Left forelimb (tissue), 1 donor: ENCODE measurements at places on chromosomes 4 and X.

DNA sequence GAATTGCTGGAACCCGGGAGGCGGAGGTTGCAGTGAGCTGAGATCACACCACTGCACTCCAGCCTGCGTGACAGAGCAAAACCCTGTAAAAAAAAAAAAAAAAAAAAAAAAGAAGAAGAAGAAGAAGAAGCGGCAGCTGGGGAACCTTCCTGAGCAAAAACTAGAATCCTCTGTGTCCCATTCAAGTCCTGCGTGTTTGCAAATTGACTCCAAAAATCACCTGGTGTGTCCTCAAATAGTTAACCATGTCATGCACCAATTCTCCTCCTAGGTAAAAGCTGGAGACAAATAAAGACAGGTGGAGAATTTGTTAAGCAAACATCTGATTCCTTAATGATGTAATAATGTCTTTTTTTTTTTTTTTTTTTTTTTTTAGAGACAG, 31.9 kb upstream of the ASMTL start:
- no peak for DNase-seq

DNA sequence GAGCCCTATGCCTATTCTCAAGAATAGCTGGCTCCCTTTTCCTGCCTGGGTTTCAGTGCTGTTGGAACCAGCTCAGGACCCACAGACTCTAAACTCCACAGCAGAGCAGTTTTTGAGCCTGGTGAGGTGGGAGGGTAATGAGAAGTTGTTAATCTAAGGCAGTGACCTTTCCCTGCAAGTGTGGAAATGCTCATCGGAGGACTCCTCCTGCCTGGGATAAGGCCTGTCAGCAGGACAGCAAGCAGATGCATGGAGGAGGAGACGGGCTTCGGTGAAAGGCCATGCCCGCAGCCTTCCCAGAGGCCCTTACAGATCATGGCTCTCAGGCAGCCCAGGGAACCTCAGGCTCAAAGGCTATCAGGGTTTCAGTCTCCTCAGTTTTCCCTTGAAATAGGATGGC, 70.0 kb upstream of the SHISA3 start:
- no peak for DNase-seq

- no peak for DNase-seq
Observed at GRCh38 chr4:52912608-52913007, 50.5 kb downstream of the RASL11B start.

- DNase-seq = no peak
Observed at GRCh38 chr4:156824451-156825060, 147.0 kb downstream of the PDGFC start.

- no peak for DNase-seq
Observed at GRCh38 chr4:83646538-83647239, 110.8 kb downstream of the GPAT3 start.

GRCh38 chr4:173146456-173146855, 22.2 kb upstream of the GALNT7 start:
- DNase-seq = no peak

- peak; percentile 88 for DNase-seq
Observed at GRCh38 chr4:3660086-3660927, 105.9 kb upstream of the ADRA2C start.

- no peak for DNase-seq
Observed at GRCh38 chrX:40772290-40772689, 36.9 kb upstream of the MED14 start.

GRCh38 chrX:108126661-108127060, 35.1 kb downstream of the ATG4A start:
- DNase-seq = no peak

- DNase-seq = no peak
Observed at GRCh38 chr4:184850431-184851199, 24.8 kb upstream of the ACSL1 start.

- no peak for DNase-seq
Observed at GRCh38 chr4:140150636-140150885, 3.4 kb downstream of the MAML3 start.

GRCh38 chr4:6404611-6405396, 67.6 kb downstream of the PPP2R2C start:
- DNase-seq = no peak

DNA sequence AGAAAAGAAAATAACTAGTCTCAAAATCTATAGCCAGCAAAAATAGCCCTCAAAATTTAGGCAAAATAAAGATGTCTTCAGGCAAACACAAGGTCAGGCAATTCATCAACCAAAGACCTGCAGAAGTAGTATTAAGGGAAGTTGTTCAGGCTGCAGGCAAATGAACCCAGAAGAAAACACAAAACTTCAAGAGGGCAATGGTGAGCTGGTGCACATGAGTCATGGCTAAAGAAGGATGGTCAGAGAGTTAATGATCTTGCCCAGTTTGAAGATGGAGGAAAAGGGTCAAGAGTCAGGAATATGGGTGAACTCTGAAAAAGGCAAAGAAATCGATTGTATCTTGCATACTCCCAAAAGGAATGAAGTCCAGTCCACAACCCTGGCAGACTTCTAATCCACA, 83.1 kb upstream of the FAT4 start:
- no peak for DNase-seq

DNA sequence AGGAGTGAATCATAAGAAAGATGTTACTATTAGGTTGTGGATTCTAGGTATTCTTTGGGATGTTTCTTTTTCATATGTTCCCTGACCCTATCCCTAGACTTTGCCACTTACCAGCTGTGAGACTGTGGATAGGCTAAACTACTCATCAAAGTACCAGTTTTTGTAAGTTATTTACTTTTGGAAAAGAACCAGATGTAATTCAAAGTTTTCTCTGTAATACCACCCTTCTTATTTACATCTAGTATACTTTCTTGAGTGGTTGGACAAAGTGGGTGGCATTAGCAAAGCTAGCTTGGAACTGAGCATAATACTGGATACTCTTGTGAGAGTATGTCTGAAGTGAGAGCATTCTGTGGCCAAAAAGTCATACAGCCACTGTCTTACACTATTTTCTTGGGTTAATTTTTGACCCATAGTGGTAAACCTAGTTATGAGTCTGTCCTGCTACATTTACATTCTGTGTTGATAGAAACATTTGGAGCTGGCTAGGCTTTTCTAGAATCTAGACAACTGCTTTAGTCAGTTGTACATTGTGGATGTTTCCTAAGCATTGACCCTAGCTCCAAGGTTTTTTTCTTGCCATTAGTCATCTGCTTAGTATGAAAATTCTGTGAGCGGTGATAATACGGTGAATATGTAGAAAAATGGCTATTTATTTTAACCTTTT, 41.7 kb downstream of the KDM6A start:
- no peak for DNase-seq

GRCh38 chr4:38030023-38030422, 69.8 kb downstream of the PTTG2 start:
- DNase-seq = no peak

GRCh38 chr4:118682928-118683327, 2.3 kb upstream of the METTL14 start:
- no peak for DNase-seq

DNA sequence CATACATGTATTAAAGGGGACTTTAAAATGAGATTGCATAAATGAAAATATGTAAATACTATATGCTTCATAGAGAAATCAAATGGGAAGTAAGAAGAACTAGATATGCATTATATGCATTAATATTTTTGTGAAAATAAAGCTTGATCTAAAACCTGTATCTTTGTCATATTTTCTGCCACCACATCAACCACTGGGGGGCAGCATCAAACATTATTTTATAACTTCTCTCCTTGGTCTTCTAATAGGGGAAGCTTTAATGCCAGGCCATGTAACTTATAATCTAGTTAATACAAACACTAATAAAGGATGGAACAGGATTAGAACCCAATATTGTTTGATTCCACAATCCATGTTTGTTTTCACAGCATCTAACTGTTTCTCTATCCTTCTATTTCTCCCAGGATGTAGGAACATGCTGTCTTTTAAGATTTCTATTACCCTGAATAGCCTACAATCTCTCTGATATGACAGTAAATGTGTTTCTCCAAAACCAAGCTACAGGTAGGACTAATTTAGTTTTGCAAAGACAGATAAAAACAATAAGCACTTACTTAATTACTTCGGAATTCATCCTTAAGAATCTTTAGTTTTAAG, 10.0 kb downstream of the QRFPR start:
- no peak for DNase-seq

GRCh38 chrX:38206036-38206435, 14.6 kb downstream of the SRPX start:
- no peak for DNase-seq

GRCh38 chrX:119756926-119757635, 1.3 kb upstream of the SOWAHD start:
- no peak for DNase-seq

DNA sequence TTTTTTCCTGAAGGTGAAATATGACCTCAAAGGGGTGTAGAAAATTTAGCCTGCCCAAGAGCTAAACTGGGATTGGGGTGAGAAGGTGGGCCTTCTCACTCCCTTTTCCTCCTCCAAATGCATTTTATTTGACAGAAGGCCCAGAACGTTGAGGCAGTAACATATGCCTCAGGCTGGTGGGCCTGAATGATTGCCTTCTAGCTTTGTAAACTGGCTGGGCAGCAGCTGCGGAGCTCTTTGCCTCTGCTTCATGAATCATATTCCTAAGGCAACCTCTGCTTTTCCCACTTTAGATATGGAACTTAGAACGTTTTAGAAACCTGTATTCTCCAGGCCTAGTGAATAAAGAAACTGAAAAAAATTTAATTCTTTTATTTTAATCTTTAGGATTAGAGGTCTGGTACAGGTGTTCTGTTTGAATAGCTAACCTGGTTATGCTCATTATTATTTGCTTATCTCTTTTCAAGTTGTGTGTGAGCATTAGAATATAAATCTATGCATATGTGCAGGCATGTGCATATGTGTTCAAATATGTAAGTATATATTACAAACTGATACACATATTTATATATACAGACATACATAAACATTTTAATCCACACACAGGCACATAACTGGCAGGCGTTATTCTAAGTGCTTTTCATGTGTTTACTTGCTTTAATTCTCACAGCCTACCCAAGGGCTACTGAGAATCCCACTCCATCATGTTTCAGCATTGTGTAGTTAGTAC, 11.5 kb downstream of the PRDM8 start:
- no peak for DNase-seq

DNA sequence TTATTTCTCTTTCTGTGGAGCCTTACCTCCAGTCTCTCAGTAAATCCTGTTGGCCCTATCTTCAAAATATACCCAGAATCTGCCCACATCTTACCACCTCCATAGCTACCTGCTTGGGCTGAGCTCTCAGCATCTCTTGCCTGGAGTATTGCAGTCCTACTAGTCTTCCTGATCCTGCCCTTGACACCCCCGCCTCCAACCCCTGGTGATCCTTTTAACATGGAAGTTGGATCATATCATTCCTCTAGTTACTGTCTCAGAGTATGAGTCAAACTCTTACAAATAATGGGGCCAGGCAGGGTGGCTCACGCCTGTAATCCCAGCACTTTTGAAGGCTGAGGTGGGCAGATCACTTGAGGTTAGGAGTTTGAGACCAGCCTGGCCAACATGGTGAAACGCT, 43.1 kb upstream of the SETD7 start:
- DNase-seq = no peak

DNA sequence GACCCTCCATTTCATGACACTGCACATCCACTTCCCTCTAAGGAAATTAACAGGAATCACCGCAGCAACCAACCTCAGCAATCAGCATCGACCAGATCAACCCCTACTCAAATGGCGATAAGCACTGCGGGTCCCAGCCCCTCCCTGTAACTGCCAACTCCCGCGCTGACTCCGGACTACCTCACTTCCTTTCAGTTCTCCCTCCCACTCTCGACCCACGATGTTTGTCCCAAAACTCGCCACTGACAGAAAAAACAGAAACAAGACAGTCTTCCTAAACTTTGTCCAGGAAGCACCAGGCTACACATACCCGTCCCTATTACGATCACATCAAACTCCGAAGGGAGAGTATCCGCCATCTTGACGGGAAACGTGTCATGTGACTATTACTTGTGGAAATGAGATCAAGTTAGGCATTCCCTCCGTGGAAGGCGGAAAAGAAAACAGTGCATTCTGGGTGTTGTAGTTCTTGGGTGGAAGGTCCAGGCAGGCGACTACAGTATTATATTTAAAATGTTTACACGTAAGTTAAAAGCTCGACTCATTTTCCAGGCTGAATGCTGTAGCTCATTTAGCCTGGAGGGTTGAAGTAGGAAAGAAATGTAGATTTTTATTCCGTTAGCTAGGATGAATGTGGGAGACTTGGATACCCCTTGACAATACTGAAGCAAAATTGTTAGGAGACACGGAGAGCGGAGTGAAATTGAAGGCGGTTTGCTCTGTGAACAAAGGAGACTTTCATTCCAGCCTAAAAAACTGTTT, at the start of gene CHM:
CHM (minus strand) TSS at position 385 of the 762 bp plus-strand sequence; CDS start at position 359, 26 bp downstream.
- peak; percentile 81 for DNase-seq

GRCh38 chrX:132226169-132226568, 6.9 kb upstream of the RAP2C start:
- DNase-seq = no peak

DNA sequence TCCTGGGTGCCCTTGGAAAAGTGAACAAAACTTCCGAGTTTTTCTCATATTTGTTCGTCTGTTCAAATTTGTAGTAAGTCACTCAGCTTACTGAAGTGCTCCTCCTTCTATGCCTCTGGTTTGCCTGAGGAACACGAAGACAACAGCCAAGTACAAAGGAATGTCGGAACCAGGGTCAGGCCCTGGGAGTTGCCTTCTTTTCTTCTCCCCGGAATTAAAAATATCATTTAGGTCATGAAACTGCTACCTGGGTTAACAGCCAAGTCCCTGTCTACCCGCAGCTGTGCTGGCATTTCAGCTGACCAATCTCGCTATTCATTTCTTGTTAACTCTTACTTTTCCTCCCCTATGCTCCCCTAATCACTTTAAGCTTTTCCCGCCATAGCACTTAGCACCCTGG, 137.6 kb upstream of the TEX13D start:
- peak; percentile 65 for DNase-seq

- DNase-seq = no peak
Observed at GRCh38 chr4:139223682-139224317, 46.8 kb upstream of the ELF2 start.

DNA sequence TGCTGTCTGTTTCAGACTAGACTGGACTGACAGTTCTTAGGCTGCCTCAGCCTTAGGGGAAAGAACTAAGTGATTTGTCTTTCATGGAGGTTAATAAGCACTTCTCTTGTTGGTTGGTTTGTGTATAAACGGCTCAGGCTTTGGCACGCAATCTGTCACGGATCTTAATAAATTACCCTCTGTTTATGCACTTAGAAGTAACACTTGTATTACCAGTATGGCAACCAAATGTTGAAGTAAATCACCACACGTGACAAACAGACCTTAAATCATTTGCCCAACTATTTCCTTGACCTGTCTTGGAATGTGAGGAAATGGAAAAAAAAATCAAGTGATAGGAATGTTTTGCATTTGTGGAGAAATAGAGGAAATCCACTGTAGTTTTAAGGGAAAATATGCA, 69.9 kb downstream of the TEX13A start:
- DNase-seq = no peak

GRCh38 chr4:11106190-11106589, 322.5 kb downstream of the HS3ST1 start:
- no peak for DNase-seq

GRCh38 chr4:78656968-78657445, 105.4 kb downstream of the ANXA3 start:
- no peak for DNase-seq

DNA sequence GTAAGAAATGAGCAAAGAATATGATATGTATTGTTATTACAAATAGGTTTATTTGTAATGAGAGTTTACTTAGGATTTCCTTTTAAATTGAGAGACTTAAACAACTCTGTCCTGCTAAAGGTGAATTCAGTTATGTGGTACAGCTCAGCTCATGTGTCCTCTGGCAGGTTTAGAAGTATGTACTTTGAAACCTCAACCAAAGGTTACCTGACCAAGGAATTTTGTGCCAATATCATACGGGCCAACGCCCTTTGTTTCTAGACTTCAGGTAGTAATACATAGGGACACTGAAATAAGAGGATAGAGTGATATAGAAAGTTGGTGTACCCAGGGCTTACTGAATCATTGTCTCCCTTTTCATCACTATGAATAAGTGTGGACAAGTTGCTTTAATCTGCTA, 25.7 kb downstream of the SLAIN2 start:
- DNase-seq = no peak
